ENCODE measurements at places on chromosomes 7 and 10.

DNA sequence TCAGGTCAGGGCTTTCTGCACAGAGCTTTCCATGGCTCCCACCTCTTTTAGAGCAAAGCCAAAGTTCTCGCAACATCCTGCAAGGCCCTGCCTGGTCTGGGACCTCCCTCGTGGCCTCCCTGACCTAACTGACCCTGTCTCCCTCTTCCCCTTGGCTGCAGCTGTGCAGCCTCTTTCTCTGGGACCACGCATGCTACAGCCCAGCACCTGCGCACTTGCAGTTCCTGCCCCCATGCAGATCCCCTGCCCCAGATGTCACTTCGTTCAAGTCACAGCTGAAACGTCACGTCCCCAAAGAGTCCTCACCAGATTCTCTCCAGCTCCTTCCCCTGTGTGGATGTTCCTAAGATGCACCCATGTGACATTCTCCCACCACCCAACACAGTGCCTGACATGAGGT lies 61.2 kb upstream of the ZNF716 start:
- no peak for DNase-seq

DNA sequence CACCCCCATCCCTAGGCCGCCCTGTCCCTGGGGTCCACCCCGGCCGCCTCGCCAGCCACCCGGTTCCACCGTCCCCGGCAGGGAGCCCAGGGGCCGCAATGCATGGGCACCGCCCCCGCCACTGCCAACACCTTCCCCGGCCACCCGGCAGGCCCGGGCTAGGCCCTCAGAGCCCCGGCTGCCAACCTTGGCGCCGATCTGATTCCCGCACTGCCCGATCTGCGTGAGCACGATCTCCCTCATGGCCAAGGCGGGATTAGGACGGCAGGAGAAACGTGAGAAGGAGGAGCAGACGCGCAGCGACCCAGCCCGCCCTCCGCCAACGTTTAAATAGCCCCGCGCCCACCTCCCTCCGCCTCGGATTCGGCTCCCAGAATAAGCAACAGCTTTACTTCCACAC lies at the start of gene TUBB8:
TSS of gene TUBB8 (minus strand) at position 301 of the 400 bp plus-strand sequence. CDS start at position 243, 58 bp downstream.
- no peak for DNase-seq

DNA sequence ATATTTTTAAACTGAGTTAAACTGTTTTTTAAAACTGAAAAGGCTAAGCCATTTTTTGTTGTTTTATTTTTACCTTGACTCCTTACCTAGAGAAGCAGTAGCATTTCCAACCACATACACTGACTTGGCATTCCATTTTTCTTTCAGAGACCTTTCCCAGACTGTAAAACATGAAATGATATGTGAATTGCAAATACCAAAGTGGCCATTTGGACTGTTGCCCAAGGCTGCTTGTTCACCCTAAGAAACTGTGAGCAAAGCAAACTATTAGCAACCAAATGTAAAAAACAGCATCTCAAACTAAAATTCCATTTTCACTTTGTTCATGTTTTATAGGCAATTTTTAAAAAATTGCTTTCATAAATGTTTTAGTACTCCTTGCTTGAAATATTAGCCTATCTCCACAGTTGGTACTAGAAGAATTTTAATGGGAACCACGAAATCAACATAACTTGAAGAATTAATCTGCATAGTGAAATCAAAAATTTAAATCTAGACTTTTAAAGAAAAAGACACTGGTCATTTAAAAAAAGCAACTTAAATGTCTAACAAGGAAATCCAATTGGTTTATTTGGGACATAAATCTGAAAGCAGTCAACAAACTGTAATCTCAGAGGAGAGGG lies 10.8 kb downstream of the UROS start:
- DNase-seq, result no peak

- DNase-seq, result peak; percentile 7
Observed at GRCh38 chr7:128708824-128709223, 30.3 kb upstream of the CALU start.

GRCh38 chr10:125982260-125982948 lies 86.0 kb downstream of the FANK1 start:
- peak; percentile 65 for DNase-seq

GRCh38 chr7:101838837-101839483 lies 21.5 kb downstream of the CUX1 start:
- no peak for DNase-seq

DNA sequence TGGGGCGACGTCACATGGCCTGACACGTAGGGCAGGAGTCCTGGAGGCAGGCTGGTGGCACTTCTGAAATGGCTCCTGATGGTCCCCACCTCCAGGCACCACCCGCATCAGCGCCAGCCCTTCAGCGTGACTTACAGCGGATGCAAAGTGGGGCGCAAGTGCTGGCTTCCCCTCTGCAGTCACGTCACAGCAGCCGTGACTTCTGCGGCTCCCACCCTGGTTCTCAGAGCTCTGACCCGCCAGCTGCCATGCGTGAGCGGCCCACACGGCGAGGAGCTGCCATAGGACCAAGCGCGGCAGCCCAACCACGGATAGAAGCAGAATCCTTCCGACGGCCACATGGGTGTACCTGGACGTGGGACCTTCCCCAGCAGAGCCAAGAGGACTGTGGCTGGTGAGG lies 159.0 kb downstream of the ELFN1 start:
- peak; percentile 30 for DNase-seq

GRCh38 chr7:3955751-3956696 lies 655.0 kb downstream of the SDK1 start:
- DNase-seq, result no peak

- no peak for DNase-seq
Observed at GRCh38 chr10:15189133-15189885, 20.8 kb upstream of the NMT2 start.

DNA sequence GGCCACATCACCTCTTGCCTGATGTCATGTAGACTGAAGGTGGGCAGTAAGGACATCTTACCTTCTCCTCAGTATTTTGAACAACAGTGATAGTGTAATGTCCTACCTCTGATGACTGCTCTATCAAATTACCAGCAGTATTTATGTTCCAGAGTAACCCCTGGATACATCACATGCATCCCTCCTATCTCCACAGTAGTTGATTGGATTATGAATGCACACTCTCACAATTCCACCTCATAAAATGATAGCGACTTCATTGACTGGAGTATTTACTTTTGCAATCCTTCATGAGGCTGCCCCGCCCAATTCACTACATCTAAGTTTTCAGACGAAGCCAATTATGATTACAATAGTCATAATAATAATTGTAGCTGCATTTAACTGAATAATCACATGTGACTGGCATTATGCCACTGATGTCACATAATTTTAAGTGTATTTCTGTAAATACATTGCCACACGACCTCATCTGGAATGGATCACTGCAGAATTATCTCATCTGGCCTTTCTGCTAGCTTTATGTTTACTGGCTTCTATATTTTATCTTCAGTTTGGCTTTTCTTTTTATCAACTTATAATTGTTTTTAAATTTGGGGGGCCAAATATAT lies 268.9 kb downstream of the SLC25A13 start:
- no peak for DNase-seq

DNA sequence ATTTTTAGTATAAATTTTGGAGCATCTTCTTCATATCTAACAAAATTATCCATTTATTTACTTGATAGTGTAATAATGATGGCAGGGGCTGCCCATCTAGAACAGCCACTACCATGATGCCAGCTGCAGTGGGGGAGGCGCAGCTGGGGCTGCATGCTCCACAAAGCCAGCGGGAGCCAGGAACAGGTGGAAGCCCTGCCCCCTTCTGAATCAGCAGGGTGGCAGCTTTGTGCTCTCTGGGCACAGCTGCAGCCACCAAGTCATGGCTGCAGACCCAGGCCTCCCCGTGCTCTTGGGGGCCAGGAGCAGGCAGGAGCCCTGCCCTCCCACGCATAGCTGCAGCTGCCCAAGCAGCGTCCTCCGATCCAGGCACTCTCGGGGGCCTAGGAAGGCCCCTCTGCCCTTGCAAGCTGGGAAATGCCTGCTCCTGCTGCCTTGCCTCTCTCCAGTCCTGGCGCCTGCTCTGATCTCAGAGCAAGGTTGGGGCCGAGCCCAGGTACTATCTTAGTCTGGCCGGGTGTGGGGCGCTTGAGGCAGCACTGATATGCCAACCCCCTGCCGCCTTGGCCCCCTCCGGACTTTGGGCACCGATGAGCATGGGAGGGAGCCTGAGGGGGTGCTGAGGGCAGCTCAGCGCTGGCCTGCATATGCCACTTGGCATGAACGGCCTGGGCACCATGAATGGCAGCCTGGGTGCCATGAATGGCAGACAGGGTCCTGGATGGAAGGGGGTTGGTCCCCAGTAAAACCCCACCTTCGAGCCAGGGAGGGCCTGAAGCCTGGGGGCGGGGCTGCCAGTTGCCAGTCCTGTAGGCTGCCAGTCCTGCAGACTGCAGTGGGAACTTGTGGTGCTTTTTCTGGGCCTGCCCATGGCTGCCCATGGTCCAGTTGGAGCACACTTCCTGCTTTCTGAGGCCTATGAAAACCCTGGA lies 1110.8 kb upstream of the POT1 start:
- no peak for DNase-seq

GRCh38 chr7:130874071-130874915 lies 140.3 kb upstream of the KLF14 start:
- DNase-seq, result no peak

GRCh38 chr7:116576350-116577319 lies 51.8 kb downstream of the CAV1 start:
- peak; percentile 76 for DNase-seq

- DNase-seq, result no peak
Observed at GRCh38 chr7:27670676-27671075, 8.0 kb upstream of the HIBADH start.

DNA sequence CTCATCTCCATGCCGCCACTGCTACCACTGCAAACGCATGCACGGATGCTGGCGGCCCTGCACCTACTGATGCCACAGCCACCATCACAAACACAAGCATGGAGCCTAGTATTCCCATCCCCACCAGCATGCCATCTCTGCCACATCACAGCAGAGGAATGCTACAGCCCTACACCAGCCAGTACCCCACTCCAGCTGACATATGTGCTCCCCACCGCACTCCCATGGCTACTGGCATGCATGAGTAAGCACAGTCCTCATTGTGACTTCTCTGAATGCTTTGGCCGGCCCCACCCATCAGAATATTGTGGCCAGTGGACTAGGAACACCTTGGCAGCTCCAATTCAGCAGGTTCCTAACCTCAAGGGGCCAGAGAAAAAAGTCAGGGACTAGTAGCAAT lies 705.5 kb downstream of the POM121L12 start:
- DNase-seq, result no peak

DNA sequence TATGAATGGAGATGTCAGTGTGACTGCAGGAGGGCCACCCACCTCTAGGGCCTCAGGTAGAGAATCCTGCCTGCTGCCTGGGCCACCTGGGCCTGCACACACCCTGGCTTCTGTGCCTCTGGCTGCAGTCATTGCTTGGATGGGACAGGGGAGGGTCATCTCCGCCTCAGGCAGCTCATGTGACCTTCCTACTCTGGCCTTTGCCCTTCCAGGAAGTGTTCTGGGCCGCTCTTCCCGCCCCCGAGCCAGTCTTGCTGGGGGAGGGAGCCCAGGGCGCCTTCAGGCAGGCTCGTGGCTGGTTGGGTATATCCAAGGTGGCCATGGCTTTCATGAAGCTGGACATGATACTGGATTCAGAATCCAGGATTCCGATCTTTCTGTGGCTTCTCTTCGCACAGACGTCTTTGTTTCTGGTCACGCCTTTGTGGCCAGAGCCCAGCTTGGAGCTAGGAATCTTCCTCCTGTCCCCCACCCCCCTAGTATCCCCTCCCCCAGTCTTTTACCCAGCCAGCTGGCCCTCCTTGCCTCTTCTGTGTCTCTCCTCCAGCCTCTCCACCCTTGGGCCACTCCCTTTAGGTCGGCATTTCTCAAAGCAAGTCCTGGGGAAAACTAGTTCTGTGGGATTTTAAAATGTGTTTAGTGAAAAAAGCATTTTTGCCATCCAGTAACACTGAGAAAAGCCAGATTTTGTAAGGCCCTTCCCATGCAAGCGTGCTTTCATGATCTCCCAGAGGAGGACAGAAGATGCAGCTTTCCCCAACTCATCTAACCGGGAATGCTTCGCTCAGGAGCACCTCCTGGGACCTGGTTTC lies 119.6 kb downstream of the ZMIZ1 start:
- DNase-seq, result peak; percentile 86

DNA sequence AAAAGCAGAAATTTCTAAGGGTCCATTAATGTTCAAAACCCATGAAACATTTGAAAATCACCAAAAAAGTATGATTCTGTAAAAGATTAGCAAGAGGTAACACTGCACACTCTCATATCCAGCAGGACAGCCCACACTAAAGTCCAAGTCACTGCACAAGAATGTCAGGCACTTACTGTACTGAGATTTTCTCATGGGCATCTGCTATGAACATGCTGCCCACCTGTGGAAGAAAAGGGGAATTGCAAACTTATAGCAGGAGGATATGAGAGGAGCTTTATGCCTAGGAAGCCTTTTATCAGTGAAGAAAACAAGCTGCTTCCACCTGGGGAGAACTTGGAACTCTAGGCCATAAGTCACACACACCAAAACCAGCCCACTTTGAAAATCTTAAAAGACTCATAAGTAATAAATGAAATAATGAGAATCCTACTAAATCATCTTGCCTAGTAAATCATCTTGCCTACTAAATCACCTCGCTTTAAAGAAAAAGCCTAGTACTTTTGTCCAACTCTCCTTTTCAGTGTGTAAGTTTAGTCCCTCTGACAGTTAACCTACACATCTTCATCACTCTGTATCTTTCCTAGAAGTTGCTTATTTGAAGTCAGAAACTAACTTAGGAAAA lies 46.1 kb downstream of the ARMH3 start:
- DNase-seq, result peak; percentile 88

- no peak for DNase-seq
Observed at GRCh38 chr10:60148266-60148840, 241.3 kb downstream of the ANK3 start.

- peak; percentile 72 for DNase-seq
Observed at GRCh38 chr7:131629217-131629882, 72.9 kb upstream of the PODXL start.

DNA sequence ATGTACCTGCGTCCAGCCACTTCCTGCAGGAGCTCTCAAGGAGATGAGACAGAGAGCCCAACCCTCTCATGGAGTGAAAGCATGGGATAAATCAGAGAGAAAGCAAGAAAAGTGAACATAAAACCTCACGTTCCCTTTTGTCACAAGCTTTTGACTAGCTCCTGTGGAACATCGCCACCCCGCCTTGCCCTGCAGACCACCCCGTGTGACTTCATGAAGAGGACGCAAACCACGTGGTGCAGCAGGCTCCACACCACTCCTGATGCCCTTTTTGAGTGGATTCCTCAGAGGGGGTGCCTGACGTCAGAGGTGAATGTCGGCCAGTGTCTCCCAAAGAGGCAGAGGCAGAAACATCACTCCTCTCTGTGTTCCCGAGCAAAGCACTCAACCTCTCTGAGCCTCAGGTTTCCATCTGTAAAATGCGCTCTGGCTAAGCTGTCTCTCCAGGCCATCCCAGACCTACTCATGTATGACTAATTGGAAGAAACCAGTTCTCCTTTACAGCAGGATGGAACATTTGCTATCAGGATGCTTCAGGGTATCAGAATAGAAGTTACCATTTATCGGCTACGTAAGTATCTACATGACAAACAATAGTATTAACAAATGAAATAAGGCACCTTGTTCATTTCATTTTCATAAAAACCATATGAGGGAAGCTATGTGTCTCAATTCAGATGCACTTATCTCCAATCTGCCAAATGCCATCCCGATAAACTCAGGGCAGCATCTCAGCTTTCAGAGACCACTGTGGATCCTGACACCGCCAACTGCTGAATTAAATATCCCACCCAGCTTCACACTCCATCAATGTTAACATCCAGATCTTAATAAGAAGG lies 5.3 kb downstream of the ZNF488 start:
- peak; percentile 41 for DNase-seq

GRCh38 chr10:83612050-83612449 lies 527.3 kb upstream of the GHITM start:
- DNase-seq, result no peak

Data from islet precursor cell (in vitro differentiated cells).